ENCODE measurements at places on chromosomes 2 and 18. TPM values are rescaled to one million over a fixed set of nuclear protein-coding genes. Genes with fewer than 3 reads are reported as not detected.

EN1 gene
- 7.0 TPM for total RNA-seq

LONRF2 gene
- under 0.01 TPM for total RNA-seq

COLEC12 gene
- total RNA-seq, result 25.9 TPM

FSHR gene
- total RNA-seq, result not detected

LYG1 gene
- not detected for total RNA-seq

ANKRD30B gene
- total RNA-seq, result not detected

AQP12B gene
- total RNA-seq, result not detected

ABCG5 gene
- total RNA-seq, result not detected

GRCh38 chr18:33472509-33472908, 32.0 kb upstream of the CCDC178 start:
- no peak for DNase-seq

GRCh38 chr2:203143391-203143790, 95.4 kb upstream of the CYP20A1 start:
- DNase-seq, result no peak

- no peak for DNase-seq
Observed at GRCh38 chr2:144161061-144161460, 358.9 kb downstream of the ZEB2 start.

DNA sequence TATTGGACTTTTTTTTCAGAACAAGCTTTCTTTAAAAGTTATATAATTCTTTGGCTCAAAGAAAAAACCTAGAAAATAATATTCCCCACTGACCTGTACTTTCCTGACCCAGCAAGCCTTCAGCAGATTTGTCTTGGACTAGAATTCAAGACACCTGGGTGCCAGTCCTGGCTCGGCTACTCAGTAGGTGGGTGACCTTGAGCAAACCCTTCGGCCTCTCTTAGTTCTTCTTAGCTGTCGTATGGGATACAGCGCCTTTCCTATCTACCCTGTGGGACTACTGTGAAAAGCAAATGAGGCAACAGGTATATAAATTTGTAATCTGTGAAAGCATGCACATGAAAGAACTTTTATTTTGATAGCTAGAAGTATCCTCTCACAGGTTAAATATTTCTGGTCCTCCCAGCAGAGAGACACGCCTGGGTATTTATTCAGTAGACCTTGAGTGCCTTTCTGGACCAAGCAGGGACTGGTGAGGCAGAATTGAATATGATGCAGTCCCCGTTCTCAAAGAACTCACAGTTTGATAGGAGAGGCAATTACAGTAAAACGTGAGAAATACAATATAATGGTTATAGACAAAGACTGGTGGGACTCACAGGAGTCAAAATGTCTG, 69.4 kb upstream of the EPAS1 start:
- DNase-seq, result no peak

DNA sequence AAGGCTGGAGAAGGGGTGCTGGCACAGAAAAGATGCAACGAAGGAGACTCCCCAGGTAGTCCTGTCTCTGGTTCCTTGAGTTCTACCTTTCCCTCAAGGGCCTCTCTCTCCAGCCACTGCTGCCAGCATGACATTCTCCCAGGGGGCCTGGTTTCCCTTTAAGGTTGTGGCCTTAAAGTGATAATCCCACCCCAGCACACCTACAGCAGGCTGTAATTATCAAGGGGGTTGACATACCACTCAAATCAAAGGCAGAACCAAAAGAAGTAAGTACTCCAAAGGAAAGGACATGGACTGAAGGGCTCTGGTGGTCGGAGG, 127.4 kb upstream of the MSH6 start:
- DNase-seq, result no peak

DNA sequence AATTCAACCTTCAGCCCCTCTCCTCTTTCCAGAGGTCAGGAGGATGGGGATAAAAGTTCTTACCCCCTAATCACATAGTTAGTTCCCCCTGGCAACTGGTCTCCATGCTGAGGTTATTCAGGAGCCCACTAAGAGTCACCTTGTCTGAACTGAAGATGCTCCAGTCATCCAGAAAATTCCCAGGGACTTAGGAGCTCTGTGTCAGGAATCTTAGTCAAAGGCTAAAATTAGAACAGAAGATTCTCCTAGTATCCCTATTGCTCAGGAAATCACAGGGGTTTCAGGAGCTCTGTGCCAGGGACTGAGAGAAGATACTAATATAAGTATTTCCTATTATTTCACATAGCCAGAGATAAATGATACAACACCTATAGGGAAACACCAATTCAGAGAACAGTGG, 37.3 kb upstream of the LONRF2 start:
- DNase-seq, result peak; percentile 4

DNA sequence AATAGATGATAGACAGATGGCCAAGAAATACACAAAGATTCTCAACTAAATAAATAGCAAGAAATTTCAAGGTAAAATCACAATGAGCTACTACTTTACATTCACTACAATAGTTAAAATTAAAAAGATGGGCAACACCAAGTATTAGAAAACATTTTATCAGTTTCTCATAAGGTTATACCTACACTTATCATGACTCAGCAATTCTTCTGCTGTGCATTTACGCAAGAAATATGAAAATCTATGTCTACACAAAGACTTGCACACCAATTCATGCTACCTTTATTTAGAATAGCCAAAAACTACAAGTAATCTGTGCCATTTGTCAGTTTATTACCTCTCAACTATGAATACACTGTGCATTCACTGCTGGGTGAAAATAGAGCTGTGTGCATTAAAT, 937.4 kb upstream of the NRXN1 start:
- no peak for DNase-seq

DNA sequence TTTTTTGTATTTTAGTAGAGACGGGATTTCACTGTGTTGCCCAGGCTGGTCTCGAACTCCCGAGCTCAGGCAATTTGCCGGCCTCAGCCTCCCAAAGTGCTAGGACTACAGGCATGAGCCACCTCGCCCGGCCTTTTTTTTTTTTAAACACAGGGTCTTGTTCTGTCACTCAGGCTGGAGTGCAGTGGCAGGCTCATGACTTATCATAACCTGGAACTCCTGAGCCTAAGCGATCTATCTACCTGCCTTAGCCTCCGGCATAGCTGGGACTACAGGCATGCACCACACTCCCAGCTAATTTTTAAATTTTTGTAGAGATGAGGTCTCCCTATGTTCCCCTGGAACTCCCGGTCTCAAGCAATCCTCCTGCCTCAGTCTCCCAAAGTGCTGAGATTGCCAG, 1.4 kb upstream of the ITGAV start:
- DNase-seq, result no peak

- no peak for DNase-seq
Observed at GRCh38 chr2:8543060-8543382, 138.8 kb upstream of the ID2 start.

GRCh38 chr18:62796216-62796621, 80.9 kb downstream of the PHLPP1 start:
- no peak for DNase-seq

DNA sequence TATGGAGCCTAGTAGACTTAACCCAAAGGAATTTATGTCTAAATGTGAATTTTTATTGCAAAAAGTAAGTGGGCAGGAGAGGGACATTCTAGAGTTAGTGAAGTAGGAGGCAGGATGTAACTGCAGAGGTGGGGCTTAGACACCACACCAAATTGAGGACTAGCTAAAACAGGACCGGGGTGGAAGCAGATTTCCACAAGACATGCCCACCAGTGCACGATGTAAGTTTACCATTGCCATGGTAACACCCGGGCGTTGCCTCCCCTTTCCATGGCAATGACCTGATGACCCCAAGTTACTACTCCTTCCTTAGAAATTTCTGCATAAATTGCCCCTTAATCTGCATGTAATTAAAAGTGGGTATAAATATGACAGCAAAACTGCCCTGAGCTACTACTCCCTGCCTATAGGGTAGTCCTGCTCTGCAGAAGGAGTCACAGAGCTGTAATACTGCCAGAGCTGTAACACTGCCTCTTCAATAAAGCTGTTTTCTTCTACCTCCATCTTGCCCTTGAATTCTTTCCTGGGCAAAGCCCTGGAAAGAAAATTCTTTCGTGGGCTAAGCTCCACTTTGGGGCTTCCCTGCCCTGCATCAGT, 509.7 kb downstream of the ERBB4 start:
- no peak for DNase-seq

DNA sequence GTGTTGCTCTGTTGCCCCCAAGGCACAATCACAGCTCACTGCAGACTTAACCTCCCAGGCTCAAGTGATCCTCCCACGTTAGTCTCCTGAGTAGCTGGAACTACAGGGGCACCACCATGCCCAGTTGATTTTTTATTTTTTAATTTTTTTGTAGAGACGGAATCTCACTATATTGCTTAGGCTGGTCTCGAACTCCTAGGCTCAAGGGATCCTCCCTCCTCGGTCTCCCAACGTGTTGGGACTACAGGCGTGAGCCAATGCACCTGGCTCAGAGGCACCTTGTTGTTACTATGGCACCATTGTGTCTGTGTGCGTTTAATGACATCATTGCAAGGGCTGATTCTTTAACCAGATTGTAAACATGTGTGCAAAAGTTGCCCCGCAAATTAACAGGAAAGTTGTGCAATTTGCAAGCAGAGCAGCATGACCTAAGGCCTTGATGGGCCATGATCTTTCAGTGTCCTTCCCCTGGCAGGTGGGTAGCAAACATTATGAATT, 22.6 kb downstream of the TCF23 start:
- DNase-seq, result peak; percentile 19

DNA sequence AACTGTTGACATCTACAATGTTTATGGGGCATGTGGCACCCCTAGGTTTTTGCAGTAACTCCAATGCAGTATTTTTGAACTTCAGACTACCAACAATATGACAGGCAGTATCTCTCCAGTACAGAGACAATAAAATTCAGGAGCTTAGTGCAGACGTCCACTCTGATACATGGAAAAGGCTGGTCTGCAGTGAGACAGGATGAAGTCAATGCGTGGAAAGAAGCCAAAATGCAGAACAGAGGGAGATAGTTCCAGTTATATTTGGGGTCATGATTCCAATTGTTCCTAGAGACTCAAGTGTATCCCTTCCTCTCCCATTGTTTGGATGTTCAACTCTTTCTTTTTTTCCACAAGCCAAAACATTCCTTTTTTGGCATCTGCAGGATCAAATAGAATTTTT, 18.7 kb upstream of the SMAD2 start:
- DNase-seq, result no peak

GRCh38 chr18:5979971-5980457, 84.7 kb upstream of the TMEM200C start:
- DNase-seq, result no peak

DNA sequence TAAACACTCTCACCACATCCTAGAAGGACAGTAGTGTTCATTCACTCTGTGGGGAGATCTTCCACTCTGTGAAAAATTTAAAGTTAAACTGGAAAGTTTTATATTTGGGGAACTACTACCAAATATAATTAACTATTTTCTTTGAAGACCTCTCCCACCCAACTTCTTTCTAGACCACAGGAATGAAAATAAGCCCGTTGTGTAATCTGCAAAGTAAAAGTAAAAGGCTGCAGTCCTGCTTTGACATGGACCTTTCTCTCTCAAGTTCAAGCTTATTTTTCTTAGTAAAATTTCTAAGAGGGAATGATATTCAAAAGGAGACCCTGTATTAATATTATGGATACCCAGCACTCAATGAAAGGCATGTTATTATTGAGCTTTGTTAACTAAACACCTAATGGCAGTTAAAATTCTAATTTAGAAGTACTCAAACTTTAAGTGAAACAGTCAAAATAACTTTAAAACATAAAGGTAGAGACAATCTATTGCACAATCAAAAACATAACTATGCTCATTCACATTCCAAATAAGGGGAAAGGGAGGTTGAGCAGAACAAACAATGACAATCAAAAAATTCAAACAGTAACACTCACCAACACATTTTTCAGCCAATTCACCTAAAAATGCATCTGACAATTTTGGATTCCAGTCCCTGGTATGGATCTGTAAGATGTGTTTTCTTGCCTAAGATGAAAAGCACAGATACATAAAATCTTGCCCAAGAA, 98.5 kb downstream of the ATAD2B start:
- DNase-seq, result peak; percentile 19

GRCh38 chr2:43080571-43081021, 145.8 kb downstream of the ZFP36L2 start:
- no peak for DNase-seq

- DNase-seq, result peak; percentile 68
Observed at GRCh38 chr2:187586011-187586641, 31.9 kb upstream of the TFPI start.

DNA sequence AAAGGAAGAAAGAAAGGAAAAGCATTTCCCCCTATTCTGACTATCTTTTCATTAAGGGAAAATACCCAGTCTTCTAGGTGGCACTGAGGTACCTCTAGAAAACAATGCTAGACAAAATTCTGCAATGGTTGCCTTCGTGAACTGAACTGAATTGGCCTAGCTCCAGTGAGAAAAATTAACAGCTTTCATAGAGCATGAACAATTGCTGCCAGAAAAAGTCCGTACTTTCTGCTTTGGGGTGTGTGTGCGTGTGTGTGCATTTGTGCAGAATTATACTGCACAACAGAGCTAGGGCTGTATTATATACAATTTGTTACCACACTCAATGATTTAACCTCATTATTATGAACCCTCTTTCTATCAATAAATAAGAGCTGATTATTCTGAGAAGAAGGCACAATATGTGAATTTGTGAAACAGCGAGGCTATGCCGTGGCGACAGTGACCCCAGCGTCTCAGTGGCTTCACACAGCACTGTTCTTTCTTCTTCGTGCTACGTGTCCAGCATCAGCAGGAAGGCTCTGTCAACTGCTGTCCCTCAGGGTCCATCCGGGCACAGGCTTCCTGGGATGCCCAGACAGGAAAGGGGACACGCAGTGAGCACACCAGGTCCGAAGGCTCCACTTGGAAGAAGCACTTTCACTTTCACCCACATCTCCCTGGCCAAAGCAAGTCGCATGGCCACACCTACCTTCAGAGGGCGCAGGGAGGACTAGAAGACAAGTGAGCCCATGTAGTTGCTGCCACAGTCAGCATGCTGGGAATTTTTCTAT, 47.5 kb downstream of the PTGR3 start:
- DNase-seq, result no peak

- DNase-seq, result peak; percentile 7
Observed at GRCh38 chr2:234091883-234092282, 41.4 kb downstream of the SPP2 start.
